ENCODE measurements at places on chromosomes 2 and 18.

GRCh38 chr18:52531836-52532235 is 191.8 kb downstream of the DCC start:
- no peak for DNase-seq

DNA sequence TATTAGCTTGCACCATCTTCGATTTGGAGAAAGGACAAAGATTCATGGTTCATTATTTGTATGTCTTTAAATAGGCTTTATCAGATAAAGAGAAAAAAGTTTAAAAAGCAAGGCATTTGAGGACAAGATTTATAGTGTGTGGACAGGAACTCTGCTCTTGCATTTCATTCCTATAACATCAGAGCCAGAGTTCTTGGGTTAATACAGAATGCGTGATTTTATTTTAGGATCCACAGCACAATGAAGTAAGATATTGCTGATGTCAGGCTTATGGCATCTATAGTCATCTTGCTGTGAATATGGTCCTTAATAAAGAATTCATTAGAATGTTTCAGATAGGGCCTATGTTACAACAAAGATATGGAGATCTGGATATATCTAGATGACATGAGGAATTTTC is 19.7 kb downstream of the RASGRP3 start:
- DNase-seq = no peak

- DNase-seq = no peak
Observed at GRCh38 chr2:105257981-105258380, 16.4 kb downstream of the GPR45 start.

DNA sequence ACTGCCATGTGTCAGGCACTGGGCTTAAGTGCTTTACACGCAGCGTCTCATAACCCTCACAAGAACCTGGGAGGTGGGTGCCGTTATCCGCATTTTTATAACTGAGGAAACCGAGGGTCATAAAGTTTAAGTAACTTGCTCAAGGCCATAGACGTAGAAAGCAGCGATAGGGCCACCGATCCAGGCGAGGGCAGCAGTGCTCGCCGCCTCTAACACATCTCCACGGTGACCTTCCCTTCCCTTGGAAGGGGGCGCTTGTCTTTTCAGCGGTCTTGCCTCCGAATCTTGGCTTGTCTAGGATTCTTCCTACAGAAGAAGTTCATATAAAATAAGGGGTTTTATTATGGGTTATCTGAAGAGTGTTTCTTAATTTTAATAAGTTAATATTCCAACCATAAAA is 186.6 kb downstream of the GBX2 start:
- DNase-seq = no peak

DNA sequence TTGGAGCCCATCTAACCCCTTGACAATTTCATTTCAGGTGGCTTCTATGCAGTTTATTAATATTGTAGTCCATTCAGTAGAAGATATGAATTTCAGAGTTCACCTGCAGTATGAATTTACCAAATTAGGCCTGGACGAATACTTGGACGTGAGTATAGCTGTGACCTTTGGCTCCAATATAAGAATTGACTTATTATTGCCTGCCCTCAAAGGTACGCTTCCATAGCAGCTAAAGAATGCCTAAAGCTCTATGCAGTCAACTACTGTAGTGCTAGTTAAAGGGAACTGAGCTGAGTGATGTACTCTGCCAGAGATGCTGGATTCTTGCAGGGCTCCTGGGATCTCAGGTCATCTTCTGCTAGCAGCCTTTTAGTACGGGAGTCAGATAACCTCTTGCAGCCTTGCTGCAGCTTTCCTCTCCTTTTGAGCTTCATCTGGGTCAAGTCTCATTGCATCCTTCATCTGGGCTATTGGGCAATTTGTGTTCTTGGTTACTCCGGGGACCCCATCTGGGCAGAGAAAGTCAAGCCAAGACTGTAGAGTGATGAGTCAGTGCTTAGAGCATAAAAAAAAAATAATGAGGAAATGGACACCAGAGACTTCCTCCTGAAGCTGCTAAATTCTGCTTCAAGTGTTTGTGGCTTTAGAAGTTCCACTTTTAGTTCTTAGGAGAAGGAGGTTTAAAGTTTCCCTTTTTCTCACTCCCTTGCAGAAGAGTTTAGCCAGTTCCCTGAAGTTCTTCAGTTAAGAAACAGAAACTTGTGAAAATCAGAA is 105.6 kb downstream of the PRPF40A start:
- no peak for DNase-seq

Measured in CD4-positive, alpha-beta memory T cell (primary cell).